ENCODE measurements at places on chromosomes 6 and 20. TPM values are rescaled to one million over a fixed set of nuclear protein-coding genes. Genes with fewer than 3 reads are reported as not detected.

- DNase-seq = no peak
These were observed 44.0 kb downstream of the EFCAB8 start for GRCh38 chr20:32902456-32903420.

The MATN4 gene
- total RNA-seq = 0.19 TPM

GRCh38 chr6:169491482-169491881 is 210.3 kb downstream of the WDR27 start:
- DNase-seq = no peak

- no peak for DNase-seq
These were observed 8.5 kb upstream of the EDN3 start for GRCh38 chr20:59291740-59292383.

The FAM83B gene
- 0.19 TPM for total RNA-seq

The CALHM4 gene
- total RNA-seq = not detected

DNA sequence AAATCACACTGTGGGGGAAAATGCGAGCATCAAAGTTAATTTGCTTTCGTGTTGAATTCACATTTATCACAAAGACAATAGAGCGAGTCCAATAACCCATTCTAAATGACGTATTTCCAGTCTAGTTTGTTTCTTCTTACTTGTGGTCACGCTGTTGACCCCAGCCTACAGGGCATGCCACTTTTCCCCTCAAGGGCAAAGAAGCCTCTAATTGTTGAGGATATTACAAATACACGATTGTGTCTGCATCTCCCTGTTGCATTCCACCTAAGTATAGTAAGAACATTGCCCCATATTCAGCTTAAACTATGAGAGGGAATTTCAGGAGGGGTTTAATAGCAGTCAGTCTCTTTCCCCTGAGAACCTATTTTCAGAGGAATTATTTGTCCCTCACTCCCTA is 37.4 kb upstream of the DSP start:
- no peak for DNase-seq

DNA sequence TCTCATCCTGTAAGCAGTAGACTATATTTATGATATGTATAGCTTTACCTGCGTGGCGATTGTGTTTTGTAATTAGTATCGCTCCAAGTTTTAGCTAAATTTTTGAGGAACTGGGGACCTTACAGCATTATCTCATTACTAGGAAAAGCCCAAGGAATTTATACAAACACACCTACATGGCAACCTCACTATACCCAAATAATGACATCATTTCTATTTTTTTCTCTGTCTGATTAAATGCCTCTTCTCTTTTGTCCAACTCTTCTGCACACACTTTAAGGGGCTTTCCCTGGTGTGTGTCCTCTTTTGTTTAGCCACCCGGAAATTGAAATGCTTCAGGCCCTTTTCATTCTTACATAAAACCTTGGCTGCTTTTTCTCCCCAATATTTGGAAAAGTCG is 82.9 kb upstream of the EXOC2 start:
- DNase-seq = no peak

Measured in omental fat pad (tissue), 4 donors.